AG09319 (cell line): ENCODE measurements at places on chromosomes 16 and 17.
A peak's percentile ranks its signal among the peaks of the same experiment; 100 is the strongest.

DNA sequence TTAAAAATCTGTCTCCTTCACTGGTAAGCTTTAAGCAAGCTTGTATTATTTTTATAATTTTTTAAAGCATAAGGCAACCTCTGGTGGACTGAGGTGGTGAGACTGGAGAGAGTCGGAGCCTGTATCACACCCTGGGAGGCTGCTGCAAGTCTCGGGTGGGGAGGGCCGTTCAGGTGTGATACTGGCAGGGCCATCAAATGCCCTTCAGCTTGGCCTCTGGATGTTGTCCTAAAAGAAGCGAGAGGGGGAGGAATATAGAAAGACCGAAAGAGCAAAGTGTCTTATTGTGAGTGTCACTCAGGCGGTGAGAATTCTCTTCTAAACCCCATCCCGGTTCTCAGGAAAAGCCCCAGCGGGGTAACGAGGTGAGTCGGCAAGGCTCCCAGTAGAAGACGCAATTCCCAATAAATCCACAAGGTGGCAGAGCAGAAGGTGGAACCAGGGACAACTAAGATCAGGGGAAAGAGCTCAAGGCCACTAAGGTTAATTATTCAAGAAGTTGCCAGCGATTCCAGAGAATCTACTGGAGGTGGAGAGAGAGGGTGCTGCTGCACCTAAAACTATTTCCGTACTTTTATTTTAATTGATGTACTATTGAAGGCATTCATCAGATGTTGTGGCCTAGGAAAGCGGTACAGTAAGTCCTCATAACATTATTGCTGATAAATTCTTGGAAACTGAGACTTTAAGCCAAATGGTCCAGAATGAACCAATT lies 14.1 kb downstream of the C17orf67 start:
- no peak for DNase-seq

GRCh38 chr16:88811769-88812512 lies at the start of gene APRT:
TSS of gene APRT (minus strand) at chr16:88811928. CDS start at chr16:88811899, 29 bp downstream.
- peak; percentile 86 for DNase-seq

DNA sequence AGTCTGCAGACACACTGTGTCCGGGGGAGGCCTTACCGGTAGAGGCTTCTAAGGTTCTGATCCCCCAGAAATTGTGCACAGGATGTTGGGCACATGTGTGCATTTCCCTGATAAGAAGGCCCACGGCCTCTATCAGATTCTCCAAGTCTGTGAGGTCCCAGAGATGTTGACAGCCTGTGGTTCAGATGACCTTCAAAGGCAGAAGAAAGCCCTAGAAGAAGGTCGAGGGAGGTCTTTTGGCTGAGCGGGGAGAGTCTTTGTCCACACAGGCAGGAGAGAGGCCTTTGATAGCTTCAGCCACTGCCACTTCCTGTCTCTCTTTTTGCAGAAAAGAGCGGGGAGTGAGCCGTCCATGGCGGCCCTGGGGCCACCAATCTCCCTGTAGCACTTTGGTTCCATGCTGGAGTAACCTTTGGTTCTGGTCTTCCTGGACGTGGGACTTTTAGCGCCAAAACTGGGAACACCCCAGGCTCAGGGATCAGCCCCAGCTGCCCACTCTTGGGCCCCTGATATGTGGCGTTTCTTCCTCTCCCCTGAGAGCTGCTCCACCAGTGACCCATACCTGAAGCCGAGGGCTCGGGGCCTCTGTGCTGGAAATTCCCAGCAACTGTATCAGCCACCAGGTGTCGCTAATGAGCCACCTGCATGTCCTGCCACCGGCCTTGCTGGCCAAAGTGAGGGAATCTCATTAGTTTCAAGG lies 28.1 kb upstream of the LGALS9 start:
- peak; percentile 19 for DNase-seq

- DNase-seq: no peak
Observed at GRCh38 chr16:12320298-12320706, 343.8 kb downstream of the SNX29 start.

DNA sequence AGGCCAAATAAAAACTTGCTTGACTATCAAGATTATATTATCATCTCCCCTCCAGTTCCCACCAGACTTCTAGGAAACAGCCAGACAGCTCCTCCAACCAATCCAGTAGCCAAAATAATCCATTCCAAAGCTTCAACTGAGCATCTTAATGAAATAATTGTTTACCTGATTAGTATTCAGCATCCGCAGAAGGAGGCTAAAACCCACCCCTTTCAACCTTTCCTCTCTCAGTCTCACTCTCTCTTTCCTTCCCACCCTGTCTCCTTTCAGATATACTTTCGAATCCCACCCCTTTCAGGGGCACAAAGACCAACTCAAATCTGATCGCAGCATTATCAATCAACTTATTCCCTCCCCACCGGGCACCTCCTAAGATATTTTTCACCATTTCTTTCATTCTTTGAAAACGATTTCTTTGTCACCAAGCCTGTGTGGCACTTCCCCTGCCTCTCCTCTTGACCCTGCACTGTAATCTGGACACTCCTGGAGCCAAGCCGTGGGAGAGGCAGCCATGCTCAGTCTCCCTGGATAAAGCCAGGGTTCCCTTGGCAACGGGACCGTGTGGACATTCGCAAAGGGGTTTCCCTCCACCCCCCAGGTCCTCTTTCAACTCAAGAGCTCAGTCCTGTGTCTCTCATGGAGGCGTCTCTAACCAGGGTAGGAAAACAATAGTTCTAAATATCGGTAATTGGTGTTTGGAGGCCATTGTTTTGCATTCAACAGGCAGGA lies at the start of gene ANKFN1:
Gene ANKFN1, plus strand, starts transcription at position 602 of the 729 bp plus-strand sequence. CDS start 59,193 bp downstream, outside the sequence.
- no peak for DNase-seq

DNA sequence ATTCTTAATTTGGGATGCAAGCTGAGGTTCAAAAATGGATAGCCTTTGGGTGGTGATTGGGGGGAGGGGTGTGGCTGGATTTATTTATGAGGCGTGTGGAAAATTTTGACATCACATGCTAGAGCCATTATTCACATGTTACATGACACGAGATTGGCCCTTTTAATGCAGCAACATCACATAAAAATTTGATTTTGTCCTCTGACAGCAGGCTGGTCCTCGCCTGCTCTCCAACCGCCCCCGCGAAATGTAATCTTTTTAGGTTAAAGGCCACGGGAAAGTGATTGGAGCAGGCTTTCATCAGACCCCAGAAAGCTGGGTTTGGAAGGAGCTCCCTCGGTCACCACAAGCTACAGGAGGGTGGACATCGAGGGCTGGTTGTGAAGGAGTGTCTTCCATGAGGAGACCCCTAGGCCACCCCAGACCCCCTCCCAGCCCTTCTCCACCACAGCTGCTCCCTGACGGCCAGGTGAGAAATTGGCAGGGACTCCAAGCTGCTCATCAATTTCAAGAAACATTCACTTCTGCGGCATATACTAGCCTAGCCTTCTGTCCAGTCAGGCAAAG lies 502.7 kb upstream of the PSMD7 start:
- DNase-seq: no peak

GRCh38 chr17:79549141-79549915 lies 61.5 kb downstream of the RBFOX3 start:
- DNase-seq: no peak

GRCh38 chr16:86953631-86954391 lies 363.4 kb downstream of the C16orf95 start:
- DNase-seq: no peak

DNA sequence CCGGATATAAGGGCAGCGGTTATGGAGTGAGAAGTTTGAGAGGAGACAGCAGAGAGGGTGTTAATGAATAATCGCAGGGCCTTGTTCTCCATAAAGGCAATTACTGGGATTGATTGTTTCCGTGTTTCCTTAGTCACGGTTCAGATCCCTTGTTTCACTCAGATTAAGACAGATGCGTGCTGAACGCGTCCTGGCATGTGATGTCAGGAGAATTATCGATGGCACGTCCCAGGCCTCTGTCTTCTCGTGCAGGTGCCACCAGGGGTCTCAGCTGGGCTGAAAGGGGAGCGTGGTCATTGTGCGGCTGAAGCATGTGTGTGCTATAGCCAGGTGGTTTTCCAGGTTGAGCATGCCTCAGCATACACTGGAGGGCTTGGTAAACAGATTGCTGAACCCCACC lies 142.4 kb upstream of the NOL11 start:
- DNase-seq: no peak

- no peak for DNase-seq
Observed at GRCh38 chr16:77749415-77749814, 27.1 kb downstream of the NUDT7 start.
